ENCODE measurements at places on chromosomes 11 and 22.
A peak's percentile ranks its signal among the peaks of the same experiment; 100 is the strongest.

- DNase-seq, result no peak
Observed at GRCh38 chr22:39932918-39933649, 27.1 kb upstream of the TMA7B start.

GRCh38 chr11:18312663-18313420 is 9.1 kb downstream of the HPS5 start:
- no peak for DNase-seq

- no peak for DNase-seq
Observed at GRCh38 chr11:39772525-39773137, 1686.8 kb downstream of the LRRC4C start.

- no peak for DNase-seq
Observed at GRCh38 chr11:32983506-32983905, 32.2 kb upstream of the DEPDC7 start.

- DNase-seq, result no peak
Observed at GRCh38 chr22:19820880-19821522, 33.7 kb downstream of the GNB1L start.

DNA sequence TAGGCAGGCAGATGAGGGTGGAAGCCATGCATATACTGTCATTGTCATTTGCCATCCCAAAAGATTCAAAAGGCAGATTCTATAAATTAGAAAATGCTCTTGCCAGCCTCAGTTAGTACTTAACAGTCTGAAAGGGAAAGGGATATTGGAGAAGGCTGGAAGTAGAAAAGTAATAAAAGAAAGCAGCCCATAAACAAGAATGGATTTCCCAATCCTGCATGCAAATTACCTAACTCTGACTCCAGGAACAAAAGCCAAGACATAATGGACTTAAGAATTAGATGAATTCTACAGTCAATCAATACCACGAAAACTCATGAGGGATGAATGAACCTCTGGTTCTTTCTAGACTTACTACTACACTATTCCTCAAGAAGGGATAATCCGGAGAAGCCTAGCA is 5.9 kb downstream of the PAK1 start:
- DNase-seq, result no peak

GRCh38 chr22:17773606-17774205 is 563 bp downstream of the BID start:
- peak; percentile 35 for DNase-seq

GRCh38 chr11:15197696-15198095 is 83.0 kb downstream of the INSC start:
- DNase-seq, result no peak

GRCh38 chr11:62689421-62690183 is at the start of gene LRRN4CL:
Gene LRRN4CL (minus strand): TSS chr11:62689530. CDS start chr11:62688508, 1,022 bp downstream.
- no peak for DNase-seq

DNA sequence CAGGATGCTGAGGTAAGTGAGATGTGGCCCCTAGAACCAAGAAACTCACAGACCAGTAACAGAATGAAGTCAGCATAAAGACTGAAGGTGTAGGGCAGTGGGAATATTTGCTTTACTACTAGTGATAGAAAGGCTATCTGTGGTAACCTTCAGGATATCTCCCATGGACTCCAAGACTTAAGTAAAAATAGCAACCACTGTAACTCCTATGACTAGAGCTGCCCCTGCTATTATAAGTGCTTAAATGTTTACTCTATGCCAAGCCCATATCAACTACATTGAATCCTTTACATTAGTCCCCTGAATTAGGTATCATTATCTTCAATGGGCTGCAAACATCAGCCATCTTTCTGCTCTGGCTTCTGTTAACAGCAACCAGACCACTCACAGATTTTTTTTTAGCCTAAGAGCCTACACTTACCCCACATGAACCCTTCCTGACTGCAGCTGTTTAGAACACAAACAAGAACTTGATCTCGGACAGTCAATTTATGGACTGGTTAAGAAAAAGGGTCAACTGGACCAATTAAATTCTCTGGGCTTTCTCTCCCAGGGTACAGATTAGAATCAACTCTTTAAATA is 335.1 kb upstream of the API5 start:
- no peak for DNase-seq

DNA sequence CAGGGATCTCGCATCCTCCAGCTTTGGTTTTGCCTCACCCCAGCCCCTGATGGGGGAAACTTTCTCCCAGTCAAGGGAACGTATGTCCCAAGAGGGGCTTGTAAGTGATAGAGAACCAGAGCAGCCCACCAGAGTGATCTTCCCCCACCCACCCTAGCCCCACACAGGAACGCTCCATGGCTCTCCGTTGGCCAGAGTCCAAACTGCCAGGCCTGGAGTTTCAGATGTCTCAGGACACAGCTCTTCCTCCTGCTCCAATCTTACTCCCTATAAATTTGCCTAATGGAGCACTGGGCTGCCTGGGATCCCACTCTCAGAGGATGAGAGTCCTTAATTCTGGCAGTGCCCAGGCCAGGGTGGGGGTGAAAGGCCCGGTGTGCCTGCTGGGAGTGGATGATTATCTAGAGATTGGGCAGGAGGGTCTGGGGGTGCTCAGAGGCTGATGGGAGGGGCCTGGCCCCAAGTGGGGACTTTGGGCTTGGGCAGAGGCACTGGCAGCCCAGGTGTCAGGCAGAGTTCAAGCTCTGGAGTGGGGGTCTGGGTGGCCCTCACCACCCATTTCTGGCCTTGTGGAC is 79.9 kb downstream of the WNT7B start:
- DNase-seq, result no peak

DNA sequence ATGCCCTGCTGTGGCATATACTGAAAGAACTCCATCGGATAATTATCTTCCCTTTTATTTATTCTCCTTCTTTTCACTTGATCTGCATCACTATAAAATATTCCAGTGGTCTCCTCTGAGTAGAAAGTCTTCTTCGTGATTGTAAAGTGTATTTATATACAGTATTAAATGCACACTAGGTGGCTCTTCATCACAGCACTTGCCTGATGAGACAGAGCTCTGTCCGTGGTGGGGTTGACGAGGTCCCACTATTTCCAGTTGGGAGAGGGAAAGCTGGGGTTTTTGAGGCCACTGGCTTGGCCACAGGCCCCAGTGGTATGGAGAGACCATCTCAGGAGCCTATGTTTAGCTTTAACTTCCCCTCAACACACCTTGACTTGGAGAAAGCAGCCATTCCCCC is 31.6 kb upstream of the ZBTB16 start:
- DNase-seq, result no peak

DNA sequence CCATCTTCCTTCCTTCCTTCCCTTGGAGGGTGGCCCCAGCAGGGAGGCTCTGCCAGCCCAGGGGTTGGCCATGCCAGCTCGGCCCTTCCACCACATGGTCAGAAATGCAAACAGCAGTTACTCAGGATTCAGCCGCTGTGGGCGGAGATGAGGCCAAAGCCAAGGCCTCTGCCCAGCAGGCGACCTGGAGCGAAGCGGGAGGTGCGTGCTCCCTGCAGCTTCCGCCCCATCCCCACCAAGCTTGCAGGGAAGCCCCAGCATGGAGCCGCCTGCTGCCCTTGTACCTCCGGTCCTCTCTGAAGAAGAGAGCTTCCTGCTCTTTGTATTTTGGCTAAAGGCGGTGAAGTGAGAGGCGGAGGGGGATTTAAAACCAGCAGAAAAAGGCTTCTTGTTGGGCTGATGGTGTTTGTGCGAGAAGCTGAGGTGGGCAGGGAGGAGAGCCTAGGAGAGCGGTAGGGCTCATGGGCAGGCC is 50.4 kb downstream of the ANO1 start:
- no peak for DNase-seq

- DNase-seq, result no peak
Observed at GRCh38 chr22:38133331-38133730, 22.8 kb upstream of the BAIAP2L2 start.

DNA sequence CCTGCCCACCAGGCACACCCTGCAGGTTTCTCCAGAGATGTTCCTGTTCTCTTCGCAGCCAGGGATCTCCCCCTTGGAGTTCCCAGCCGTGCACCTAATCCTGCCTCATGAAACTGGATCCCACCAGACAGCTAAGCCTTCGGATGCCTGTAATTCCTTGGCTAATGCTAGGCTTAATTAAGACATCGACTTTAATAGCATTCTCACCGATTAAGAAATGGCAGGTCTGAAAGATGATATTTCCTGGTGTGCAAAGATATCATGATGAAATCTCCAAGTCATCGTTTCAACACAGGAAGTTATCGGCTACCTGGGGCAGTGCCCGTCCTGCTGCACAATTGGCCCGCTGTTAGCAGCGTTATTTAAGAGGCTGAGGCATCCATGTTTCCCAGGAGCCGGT is 41.5 kb upstream of the CCND1 start:
- DNase-seq, result no peak

GRCh38 chr11:119928047-119928446 is 199.0 kb upstream of the NECTIN1 start:
- DNase-seq, result no peak

DNA sequence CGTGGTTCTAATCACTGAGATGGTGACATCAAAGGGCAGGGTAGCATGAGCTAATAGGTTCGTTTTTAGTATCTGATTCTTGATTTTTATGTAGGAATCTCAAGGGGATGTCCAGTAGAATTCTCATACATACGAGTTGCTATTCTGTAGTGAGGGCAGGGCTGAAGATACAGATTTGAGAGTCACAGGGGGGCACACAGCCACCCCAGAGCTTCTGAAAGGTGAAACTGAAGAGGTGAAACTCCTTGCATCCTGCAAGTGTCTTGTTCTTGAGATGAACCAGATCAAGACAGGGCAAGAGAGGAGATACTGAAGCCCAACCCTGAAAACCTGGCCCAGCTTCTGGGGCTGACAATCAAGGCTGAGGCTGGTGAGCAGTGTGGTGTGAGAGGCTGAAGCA is 35.6 kb upstream of the TMEM123 start:
- no peak for DNase-seq

DNA sequence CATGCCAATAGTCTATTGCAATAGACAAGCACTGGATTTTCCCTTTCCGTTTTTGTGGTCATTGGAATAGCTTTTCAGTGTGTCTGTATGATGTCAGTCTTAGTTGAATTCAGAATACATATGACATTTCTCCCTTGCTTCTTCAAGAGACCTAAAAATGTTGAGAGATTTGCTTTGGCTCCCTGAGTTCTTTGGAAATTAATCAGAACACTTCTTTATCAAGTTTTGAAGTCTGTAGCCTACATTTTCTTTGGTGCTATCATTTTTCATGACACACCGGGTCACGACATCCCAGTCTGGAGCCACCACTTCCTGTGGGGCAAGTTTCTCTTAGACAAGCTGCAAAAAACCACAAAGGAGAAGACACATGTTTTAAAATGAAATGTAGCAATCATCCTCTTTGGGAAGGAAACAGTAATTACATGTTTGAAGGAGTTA is 847.1 kb downstream of the OPCML start:
- DNase-seq, result no peak

GRCh38 chr22:39621826-39622225 is 51.3 kb downstream of the CACNA1I start:
- no peak for DNase-seq

DNA sequence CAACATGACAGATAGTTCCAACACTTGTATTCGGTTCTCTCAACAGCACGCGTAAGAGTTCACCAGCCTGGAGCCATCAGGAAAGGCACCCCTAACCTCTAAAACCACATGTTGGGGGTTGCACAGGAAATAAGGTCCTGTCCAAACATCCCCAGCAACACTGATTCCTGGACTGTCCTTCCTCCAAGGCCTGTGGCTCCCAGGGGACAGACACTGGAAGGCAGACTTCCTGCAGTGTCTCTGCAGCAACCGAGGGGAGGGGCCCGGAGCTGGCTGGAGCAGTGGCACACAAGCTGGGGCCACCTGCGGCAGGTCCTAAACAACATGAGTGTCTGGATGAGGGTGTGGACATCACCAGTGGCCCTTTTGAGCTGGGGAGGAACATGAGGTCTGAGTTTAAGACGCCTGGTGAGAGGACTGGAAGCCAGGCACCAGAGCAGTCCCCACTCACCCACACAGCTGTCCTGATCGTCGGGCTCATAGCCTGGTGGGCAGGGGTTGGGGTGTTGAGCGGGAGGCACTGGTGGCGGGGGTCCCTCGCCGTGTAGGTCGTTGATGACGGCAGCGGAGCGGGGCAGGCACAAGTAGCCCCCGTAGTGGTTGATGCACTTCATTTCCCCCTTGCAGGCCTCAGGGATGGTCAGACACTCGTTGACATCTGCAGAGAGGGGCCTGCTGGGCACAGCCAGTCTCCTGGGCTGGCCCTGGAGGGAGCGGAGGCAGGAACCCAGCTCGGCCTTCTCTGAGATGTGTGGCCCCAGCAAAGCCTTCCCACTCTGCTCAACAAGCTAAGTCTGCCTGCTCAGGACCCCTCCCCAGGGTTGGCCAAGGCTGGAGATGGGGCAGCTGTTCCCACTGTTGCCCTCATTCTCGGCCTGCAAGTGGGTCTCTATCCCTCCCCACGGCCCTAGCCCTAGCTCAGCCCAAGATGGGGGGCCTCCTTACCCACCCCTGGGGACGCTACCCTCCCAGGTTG is 1.6 kb downstream of the EFEMP2 start:
- DNase-seq, result no peak

GRCh38 chr11:111302298-111302697 is 4.0 kb downstream of the POU2AF3 start:
- DNase-seq, result no peak

DNA sequence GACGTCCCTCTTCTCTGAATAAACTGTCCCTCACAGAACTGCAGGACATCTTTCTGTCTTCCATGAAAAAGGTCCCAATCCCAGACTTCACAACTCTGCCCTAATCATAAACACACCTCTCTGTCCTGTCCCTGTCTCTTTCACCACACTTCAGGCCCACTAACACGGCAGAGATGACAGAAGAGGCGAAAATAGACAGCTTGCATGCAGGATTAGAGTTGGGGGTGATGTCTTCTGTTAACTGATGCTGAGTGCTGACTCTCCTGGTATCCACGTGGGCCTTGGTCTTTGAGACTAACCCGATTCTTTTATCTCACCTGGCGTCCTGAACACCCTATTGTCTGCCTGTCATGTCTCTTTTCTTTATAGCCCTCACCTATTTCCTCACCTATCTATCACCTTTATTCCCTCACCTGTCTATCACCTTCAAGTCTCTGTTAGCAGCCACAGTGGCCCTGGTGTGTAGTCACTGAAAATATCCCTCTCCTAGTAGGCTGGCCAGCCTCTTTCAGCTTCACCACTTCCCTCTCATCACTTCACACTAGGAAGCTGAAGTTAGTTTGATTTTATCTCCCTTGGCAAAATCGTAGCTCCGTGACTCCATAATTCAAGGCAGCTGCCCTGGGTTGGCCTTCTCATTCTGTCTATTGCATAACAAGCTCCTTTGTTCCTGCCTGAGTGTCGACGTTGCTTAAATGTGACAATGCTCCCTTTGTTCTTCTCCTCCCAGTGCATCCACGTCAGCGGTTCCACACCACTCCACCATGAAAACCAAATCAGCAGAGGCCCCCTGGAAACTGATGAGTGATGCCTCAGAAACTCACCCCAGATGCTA is 30.6 kb upstream of the DRD2 start:
- no peak for DNase-seq

Measured in stimulated activated CD8-positive, alpha-beta memory T cell treated with anti-CD3 and anti-CD28 coated beads, Interleukin-2, amount 100 ng/mL, for 1 hour (primary cell).